Mesothelial cell of epicardium (in vitro differentiated cells): ENCODE measurements at places on chromosomes 13 and 19.
A peak's percentile ranks its signal among the peaks of the same experiment; 100 is the strongest.

- H3K27ac ChIP-seq: peak overlapping the region; percentile 64
- H3K4me1 ChIP-seq: peaks cover 31% of the 10 kb centered on the region
- H3K36me3 ChIP-seq: peaks cover 4% of the 10 kb centered on the region
- H3K4me3 ChIP-seq: no peak overlapping the region
Observed at GRCh38 chr13:72617951-72618350, 109.5 kb downstream of the MZT1 start.

DNA sequence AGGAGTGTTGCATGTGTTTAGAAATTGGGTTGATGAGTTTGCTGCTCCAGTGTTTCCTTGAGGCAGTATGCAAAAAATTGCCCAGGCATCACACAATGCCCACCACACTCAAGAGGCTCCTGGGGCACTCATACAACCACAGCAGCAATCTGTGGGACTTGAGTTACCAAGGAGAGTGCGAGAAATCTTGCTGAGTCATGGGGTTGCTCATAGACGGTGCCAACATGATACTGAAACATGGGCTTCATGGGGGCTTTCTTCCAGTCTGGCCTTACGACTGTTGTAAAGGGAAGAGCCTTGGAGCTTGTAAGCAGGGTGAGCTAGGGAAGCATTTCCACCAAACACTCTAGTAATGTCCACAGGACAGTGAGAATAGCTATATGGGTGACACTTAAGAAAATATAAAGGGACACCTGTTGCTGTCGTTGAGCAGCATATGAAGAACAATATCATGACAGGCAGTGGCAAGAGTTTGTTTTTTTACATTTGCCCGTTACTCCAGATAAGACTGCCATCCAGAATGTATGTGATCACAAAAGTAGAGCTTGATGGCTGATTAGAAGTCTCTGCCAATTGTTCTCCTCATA is 1237.4 kb downstream of the UQCRFS1 start:
- H3K27ac ChIP-seq: no peak overlapping the region
- peaks cover 16% of the 10 kb centered on the region for H3K4me1 ChIP-seq
- DNase-seq: no peak
- H3K36me3 ChIP-seq: no peaks in the 10 kb centered on the region

- H3K4me1 ChIP-seq: peaks cover 22% of the 10 kb centered on the region
- H3K27me3 ChIP-seq: peaks cover 38% of the 10 kb centered on the region
- no peaks in the 10 kb centered on the region for H3K36me3 ChIP-seq
- no peak overlapping the region for H3K27ac ChIP-seq
- no peak overlapping the region for H3K4me3 ChIP-seq
Observed at GRCh38 chr13:45773236-45773635, 71.1 kb downstream of the CBY2 start.

DNA sequence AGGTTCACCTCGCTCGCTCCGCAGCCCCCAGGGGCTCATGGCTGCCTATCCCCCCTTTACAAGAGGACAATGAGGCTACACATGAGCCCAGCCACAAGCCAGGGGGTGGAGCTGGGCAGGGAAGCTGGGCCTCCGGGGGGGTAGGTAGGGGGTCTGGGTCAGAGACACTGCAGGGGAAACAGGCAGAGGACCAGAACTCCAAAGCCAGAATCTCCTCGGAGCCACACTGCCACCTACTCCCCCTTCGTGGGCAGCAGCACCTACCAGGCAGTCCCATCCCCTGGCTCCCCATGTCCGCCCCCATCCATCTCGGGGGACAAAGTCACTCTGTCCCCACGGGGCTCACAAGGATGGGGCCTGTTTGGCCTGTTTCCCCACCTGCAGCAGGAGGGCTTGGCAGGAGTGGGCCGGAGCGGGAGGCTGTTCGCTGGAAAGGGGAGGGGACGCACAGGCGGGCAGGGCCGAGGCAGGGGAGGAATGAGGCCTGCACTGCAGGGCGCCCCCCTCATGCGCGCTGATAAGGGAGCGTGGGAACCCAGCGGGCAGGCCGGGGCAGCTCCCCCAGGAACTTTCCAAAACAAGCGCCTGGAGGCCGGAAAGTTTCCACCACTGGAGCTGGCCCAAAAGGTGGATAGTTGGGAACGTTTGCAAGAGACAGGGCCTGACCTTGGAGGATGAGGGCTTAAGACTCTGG is 545 bp upstream of the ISYNA1 start:
- H3K4me3 ChIP-seq: peak overlapping the region; percentile 75
- peak; percentile 65 for DNase-seq
- H3K36me3 ChIP-seq: peaks cover 2% of the 10 kb centered on the region
- peaks cover 50% of the 10 kb centered on the region for H3K4me1 ChIP-seq

- peaks cover 29% of the 10 kb centered on the region for H3K4me1 ChIP-seq
- peak overlapping the region; percentile 85 for H3K27ac ChIP-seq
- H3K36me3 ChIP-seq: no peaks in the 10 kb centered on the region
- no peak overlapping the region for H3K4me3 ChIP-seq
Observed at GRCh38 chr13:76522083-76522755, 364.0 kb downstream of the KCTD12 start.

DNA sequence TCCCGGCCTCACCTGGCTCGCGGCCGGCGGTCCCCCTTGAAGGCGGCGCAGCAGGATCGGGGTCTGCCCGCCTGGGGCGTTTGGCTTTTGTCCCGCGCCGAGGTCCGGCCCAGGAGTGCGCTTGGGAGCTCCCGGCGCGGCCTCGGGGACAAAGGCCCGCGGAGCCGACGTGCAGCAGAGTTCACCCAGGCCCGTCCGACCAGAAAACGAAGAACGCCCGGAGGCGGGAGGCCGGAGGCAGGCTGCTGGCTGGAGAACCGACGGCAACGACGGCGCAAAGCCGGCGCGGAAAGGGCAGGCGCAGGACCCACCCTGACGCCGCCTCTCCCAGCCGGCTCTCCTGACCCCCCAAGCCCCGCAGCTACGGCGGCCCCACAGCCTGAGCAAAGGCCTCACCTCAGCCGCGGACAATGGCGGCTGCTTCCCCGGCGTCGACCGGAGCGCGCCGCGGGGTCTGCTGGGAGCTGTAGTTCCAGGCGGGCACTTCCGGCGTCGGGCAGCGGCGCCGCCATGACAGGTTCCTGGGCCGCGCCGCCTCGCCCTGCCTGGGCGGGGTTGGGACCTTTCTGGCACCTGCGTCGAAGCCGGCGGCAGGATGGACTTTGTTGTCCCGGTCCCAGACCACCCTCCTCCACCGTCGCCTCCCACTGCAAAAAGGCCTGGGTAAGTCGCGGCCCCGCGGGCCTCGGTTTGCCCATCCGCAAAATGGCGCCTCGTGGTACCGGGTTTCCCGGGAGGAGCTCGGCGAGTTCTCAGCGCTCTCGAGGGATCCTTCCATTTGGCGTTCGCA is at the start of gene ZNF606:
ZNF606 (minus strand) TSS at position 437 of the 790 bp plus-strand sequence. CDS start 1,501 bp downstream, outside the sequence.
- H3K4me3 ChIP-seq: peak within 1 kb of the TSS; percentile 81
- peak within 1 kb of the TSS; percentile 92 for H3K27ac ChIP-seq
- peak; percentile 70 for DNase-seq
- no peaks in the 10 kb centered on the region for H3K27me3 ChIP-seq

- no peak overlapping the region for H3K4me3 ChIP-seq
- peaks cover 39% of the 10 kb centered on the region for H3K36me3 ChIP-seq
- DNase-seq: no peak
- H3K27ac ChIP-seq: no peak overlapping the region
- no peaks in the 10 kb centered on the region for H3K27me3 ChIP-seq
- no peaks in the 10 kb centered on the region for H3K4me1 ChIP-seq
Observed at GRCh38 chr19:56291867-56292266, 19.3 kb downstream of the EDDM13 start.

- no peak overlapping the region for H3K4me3 ChIP-seq
- DNase-seq: no peak
- peaks cover 60% of the 10 kb centered on the region for H3K27me3 ChIP-seq
- H3K4me1 ChIP-seq: peaks cover 3% of the 10 kb centered on the region
- H3K27ac ChIP-seq: no peak overlapping the region
Observed at GRCh38 chr19:53898636-53899341, 10.3 kb upstream of the CACNG7 start.

- DNase-seq: no peak
- H3K4me3 ChIP-seq: no peak overlapping the region
- H3K27me3 ChIP-seq: no peaks in the 10 kb centered on the region
Observed at GRCh38 chr19:18147396-18147795, 5.6 kb upstream of the PIK3R2 start.

GRCh38 chr13:47433461-47434005 is 536.7 kb upstream of the HTR2A start:
- no peaks in the 10 kb centered on the region for H3K27me3 ChIP-seq
- H3K27ac ChIP-seq: no peak overlapping the region
- no peak for DNase-seq
- H3K4me3 ChIP-seq: no peak overlapping the region
- no peaks in the 10 kb centered on the region for H3K36me3 ChIP-seq

DNA sequence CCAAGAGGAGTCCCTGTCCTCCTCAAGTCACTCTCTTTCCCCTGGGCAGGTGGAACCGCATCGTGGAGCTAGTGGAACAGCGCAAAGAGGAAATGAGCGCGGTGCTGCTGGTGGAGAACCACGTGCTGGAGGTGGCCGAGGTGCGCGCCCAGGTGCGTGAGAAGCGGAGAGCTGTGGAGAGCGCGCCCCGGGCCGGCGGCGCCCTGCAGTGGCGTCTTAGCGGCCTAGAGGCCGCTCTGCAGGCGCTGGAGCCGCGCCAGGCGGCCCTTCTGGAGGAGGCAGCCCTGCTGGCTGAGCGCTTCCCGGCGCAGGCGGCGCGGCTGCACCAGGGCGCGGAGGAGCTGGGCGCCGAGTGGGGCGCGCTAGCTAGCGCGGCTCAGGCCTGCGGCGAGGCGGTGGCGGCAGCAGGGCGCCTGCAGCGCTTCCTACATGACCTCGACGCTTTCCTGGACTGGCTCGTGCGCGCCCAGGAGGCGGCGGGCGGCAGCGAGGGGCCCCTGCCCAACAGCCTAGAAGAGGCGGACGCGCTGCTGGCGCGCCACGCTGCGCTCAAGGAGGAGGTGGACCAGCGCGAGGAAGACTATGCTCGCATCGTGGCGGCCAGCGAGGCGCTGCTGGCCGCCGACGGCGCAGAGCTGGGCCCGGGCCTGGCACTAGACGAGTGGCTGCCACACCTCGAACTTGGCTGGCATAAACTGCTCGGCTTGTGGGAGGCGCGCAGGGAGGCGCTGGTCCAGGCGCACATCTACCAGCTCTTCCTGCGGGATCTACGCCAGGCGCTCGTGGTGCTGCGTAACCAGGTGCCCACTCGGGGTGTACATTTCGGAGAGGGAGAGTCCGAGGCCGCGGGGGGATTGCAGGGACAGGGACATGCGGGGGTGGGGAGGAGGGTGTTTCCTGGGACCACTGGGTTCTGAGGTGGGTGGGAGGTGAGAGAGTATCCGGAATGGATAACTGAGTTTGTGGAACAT is 52.8 kb downstream of the SPTBN4 start:
- H3K4me1 ChIP-seq: no peaks in the 10 kb centered on the region
- no peak overlapping the region for H3K4me3 ChIP-seq
- H3K27me3 ChIP-seq: peaks cover 70% of the 10 kb centered on the region
- no peak for DNase-seq

- no peaks in the 10 kb centered on the region for H3K4me1 ChIP-seq
- peaks cover 14% of the 10 kb centered on the region for H3K36me3 ChIP-seq
- no peak overlapping the region for H3K4me3 ChIP-seq
- no peaks in the 10 kb centered on the region for H3K27me3 ChIP-seq
- no peak overlapping the region for H3K27ac ChIP-seq
- no peak for DNase-seq
Observed at GRCh38 chr13:52669677-52670076, 17.0 kb downstream of the SUGT1 start.

DNA sequence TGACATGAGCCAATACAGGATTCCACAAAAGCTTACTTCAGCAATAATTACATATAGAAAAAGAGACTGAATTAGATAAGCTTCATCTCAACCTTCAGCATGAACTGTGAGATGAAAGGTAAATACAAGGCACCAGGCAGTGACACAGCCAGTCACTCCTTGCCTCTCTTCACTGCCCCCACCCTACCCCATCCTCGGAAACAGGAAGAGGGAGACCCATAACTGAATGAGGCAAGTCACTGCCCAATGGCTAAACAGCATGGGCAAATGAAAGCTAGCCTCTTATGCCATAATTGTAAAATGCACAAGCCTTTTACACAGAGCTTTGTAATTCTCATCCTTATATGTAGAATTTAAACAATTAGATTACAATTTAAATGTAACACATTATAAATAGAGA is 1.7 kb downstream of the ZNF160 start:
- H3K27me3 ChIP-seq: no peaks in the 10 kb centered on the region
- DNase-seq: no peak
- no peak overlapping the region for H3K27ac ChIP-seq

DNA sequence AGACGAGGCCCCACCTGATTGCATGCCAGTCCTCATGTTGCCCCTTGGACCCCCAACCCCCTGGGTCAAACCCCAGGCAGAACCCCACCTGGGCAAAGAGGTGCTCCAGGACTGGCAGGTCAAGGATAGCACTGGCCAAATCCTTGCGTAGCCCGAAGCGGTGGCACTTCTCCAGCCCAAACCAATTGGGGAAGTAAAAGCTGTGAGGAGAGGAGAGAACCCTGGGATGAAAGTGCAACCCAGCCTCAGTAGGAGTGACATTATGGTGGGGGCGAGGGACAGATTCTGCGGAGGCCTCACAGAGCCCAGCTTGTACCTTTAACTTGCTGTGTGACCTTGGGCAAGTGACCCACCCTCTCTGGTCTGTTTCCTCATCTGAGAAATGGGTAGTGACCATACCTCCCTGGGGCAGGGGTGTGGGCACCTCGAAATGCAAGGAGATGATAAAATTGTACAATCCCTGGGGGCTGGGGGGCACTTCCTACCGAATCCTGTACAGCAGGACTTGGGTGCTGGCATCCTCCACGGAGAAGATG is 4.4 kb downstream of the JAK3 start:
- no peak overlapping the region for H3K4me3 ChIP-seq
- no peak overlapping the region for H3K27ac ChIP-seq
- H3K4me1 ChIP-seq: peaks cover 3% of the 10 kb centered on the region
- no peak for DNase-seq

GRCh38 chr13:45196096-45196495 is 4.7 kb downstream of the KCTD4 start:
- peaks cover 23% of the 10 kb centered on the region for H3K4me1 ChIP-seq
- no peaks in the 10 kb centered on the region for H3K27me3 ChIP-seq
- H3K36me3 ChIP-seq: no peaks in the 10 kb centered on the region
- H3K4me3 ChIP-seq: no peak overlapping the region
- no peak for DNase-seq

GRCh38 chr19:35645680-35646511 is 2.2 kb upstream of the COX6B1 start:
- peaks cover under 1% of the 10 kb centered on the region for H3K36me3 ChIP-seq
- H3K4me1 ChIP-seq: peaks cover 25% of the 10 kb centered on the region
- no peaks in the 10 kb centered on the region for H3K27me3 ChIP-seq

GRCh38 chr13:60282708-60283107 is 114.3 kb upstream of the TDRD3 start:
- H3K27me3 ChIP-seq: no peaks in the 10 kb centered on the region
- peak overlapping the region; percentile 40 for H3K27ac ChIP-seq
- H3K4me1 ChIP-seq: peaks cover 33% of the 10 kb centered on the region
- H3K36me3 ChIP-seq: no peaks in the 10 kb centered on the region
- no peak for DNase-seq
